Heart left ventricle (tissue), 16 donors: ENCODE measurements at places on chromosomes 12 and 14. TPM values are rescaled to one million over a fixed set of nuclear protein-coding genes. Genes with fewer than 3 reads are reported as not detected.

- no peak for DNase-seq
Measured at GRCh38 chr12:68138480-68138879, 21.1 kb downstream of the IFNG start.

DNA sequence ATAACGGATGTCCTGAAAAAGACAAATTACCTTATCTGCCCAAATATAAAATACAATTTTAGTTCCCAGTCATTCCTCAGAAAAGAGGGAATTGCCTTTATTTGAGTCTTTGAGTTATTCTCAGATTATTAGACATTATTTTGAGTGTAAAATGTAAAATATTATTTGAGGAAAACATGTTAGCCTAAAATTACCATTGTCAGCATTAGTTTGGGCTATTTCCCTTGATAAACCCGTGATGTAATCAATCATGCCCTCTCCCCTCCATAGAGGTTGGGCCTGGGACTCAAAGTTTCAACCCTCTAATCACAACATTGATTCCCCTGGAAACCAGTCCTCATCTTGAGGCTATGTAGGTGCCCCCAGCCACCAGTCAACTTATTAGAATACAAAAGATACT lies 213.4 kb downstream of the NUBPL start:
- DNase-seq, result no peak

DNA sequence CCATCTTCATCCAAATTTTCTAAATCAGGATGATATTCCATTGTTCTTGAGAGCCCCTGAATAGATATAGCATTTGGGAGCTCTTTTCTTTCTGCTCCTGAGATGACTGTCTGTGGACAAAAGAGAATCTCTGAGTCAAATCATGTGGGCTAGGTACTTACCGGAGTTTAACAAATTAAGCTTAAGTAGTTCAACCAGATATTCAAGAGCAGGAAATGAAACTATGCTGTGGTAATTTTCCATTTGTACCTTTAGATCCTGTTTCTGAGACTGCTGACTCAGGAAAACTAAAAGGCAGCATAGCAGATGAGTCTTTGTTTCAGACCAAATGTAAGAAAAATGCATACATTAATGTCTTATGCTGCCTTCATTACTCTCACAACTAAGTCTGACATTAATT lies at the start of gene CLEC7A:
TSS of gene CLEC7A (minus strand) at position 158 of the 400 bp plus-strand sequence. CDS start at position 41, 117 bp downstream.
- DNase-seq, result no peak

GRCh38 chr12:124914392-124915238 lies at the start of gene UBC:
Gene UBC, minus strand, starts transcription at chr12:124914650. Its CDS starts 879 bp downstream, at chr12:124913771.
- peak; percentile 95 for DNase-seq

DNA sequence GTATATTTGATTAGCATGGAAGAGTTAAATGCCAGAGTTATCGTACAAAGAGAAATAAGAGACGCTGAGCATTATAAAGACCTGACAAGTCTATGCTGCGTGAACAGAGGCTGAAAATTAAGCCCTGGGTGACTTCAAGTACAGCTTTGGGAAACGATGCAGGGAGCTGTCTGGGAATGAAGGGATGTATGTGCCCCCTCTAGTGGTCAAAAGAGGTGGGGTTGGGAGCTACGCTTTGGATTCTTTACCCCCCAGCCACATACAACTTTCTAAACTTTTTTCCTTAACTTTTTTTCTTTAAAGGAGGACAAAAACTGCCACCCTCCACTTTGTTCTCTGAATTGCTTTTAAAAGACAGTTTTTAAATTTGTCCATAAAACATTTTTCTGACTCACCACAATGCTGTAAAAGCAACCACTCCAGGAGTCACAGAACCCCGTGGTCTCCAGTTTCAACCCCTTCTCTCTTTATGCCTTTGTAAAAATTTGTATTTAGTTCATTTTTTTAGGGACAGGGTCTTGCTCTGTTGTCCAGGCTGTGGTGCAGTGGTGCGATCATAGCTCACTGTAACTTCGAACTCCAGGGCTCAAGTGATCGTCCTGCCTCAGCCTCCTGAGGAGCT lies 59.4 kb downstream of the ZNF664 start:
- peak; percentile 38 for DNase-seq

GRCh38 chr14:65351493-65352194 lies 60.9 kb upstream of the FUT8 start:
- no peak for DNase-seq

DNA sequence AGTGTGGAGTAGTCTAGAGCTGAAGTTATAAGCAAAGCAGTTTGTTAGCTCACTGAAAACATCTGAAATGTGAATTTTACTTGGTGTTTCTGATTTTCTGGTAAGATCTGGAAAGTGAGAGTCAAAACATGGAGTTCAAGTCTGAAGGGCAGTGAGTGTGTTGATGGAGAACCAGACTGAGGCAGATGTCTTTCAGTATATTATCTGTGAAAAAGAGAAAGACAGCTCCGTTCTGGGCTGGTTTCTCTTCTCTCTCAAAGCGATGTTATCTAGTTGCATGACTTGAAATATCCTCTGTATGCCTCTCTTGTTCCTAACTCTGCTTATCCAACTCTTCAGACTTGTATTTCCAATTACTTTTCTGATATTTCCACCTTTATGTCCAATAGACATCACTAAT lies 381.9 kb upstream of the RGS6 start:
- DNase-seq, result no peak

GRCh38 chr12:119877639-119877948 lies 474 bp upstream of the CIT start:
- no peak for DNase-seq

GRCh38 chr12:61023231-61023630 lies 1237.0 kb upstream of the USP15 start:
- no peak for DNase-seq

DNA sequence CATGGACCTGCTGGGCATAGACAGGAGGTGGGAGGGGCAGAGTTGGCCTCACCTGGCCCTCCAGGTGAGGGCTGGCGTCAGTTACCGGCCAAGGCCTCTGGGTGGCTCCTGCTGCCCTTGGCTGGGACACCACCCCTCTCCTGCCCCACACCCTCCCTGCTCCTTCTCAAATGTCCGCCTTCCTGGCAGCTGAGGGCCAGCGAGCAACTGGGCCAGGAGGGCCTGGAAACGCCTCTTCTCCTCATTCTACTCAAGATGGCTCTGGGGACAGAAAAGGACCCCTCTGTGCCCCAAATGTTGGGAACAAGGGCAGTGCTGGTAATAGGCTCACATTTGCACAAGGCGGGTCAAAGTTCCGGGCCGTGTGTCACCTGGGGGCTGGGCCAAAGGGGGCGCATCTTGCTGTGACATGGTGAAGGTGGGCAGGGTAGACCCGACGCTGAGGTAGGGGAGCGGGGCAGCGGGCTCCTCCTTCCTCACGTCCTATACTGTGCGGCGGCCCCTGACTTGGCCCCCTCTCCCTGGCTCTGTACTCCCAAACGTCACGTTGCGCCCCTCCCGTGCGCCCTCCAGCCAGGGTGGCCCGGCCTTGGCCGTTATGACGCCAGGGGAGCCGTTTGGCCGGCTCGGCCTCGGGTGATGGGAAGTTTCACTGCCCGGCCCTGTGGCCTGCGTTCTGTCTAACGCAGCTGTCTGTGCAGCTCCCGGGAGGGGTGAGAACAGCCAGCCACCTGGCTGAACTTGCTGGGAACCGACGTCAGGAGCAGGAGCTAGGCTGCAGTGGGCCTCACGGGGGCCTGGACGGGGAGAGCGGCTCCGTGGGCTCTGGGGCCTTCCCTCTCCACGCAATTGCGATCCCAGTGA lies 18.0 kb upstream of the DLK1 start:
- DNase-seq, result peak; percentile 82

- DNase-seq, result no peak
Measured at GRCh38 chr12:25054076-25054782, 105.3 kb upstream of the BCAT1 start.

DNA sequence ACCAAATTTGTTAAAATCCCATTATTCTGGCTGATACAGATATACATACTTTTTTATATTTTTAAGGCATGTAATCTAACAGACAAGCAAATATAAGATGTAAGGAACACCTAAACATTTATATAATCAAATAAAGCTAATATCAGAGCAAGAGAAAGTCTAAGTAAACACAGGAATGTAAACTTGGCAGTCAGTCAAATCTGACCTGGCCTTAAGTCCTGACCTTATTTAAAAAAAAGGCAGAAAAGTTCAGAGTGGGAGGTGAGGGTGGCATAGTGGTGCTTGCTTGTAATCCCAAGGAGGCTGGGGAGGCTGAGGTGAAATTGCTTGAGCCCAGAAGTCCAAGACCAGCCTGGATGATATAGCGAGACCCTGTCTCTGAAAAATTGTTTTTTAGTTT lies 152.6 kb downstream of the DERA start:
- no peak for DNase-seq

DNA sequence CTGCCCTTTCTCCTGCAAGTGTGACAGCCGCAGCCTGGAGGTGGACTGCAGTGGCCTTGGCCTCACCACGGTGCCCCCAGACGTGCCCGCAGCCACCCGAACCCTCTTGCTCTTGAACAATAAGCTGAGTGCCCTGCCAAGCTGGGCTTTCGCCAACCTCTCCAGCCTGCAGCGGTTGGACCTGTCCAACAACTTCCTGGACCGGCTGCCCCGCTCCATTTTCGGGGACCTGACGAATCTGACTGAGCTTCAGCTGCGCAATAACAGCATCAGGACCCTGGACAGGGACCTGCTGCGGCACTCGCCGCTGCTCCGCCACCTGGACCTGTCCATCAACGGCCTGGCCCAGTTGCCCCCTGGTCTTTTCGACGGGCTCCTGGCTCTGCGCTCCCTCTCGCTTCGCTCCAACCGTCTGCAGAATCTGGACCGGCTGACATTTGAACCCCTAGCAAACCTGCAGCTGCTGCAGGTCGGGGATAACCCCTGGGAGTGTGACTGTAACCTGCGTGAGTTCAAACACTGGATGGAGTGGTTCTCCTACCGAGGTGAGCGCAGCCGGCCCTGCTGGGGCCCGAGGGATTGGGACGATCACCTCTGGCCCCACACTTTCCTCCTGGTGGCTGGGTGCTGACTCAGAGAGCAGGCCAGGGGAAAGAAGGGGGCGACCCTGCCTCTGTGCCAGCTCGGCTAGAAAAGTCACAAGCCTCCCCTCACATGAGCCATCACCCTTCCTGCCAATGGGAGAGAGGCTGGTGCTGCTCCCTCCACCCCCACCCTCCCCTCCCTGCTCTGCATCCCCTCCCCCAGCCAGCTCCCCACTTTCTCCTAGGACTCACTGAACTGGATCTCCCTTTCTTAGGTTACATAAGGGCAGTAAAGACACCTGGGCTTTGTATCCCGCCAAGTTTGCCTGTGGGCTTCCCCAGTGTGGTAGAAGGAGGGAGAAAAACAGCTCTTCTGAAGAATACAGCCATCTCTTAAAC lies 10.9 kb downstream of the LRTM2 start:
- peak; percentile 74 for DNase-seq

- DNase-seq, result no peak
Measured at GRCh38 chr12:27382924-27383323, 50.3 kb downstream of the BMAL2 start.

DNA sequence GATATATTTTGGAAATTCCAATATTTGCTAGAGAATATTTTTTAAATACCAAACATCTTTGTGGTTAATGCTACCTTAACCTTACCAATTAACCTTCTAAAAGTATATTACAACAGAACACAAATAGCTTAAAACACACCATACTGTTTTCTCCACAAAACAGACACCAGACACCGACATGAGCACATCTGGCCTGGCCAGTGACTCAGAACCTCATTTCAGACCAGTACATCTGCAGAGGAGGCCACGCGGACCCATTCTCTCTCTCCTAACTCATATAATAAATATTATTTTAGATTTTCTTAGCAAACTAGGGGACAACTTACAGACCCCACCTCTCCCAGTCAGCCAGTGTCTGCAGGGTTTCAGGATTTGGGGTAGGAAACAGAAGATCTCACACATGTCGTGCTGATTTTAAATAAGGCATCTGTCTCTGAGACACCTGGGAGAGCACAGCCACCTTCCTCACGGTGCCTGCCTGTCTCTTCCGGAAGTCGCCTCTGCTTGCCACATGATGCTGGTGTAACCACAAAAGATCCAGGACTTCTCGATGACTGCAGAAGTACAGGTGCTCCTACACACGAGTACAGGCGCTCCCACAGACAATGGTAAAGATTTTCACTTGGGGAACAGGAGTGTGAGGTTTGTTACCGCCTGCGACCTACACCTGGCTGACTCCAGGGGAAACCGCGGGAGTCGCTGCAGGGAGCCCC lies 9.7 kb upstream of the ANKLE2 start:
- DNase-seq, result no peak

DNA sequence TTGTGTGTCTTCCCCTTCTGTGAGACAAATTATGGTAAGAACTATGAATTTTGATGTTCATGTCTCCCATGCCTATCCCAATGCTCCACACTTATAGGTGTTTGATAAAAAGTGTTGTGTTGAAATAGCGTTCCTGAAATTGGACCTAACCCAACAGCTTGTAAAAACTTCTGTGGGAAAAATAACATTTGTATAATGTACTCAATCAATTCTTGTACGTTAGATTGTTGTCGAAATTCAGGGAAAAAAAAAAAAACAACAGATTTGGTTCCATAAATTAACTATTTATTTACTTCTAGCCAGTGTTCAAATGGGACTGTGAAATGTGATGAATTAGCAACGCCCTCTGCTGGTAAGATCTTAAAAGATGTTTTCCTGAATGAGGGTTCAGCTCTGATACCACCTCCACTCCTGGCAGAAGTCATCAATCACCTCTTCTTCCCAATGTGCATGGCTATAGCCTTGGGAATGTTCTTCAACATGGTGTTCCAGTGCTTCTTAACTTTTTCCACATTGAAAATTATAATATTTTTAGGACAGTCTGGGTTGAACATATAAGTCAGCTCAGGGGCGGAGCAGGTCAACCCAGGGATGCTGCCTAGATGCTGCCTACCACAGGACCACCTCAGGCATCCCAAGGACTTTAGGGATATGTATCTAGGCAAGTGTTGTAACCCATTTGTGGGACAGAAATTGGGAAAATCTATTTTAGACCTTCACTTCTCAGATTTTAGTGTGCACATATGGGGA lies 170.6 kb downstream of the OTOGL start:
- DNase-seq, result peak; percentile 12

GRCh38 chr12:99388671-99389195 lies 258.8 kb upstream of the GARIN6 start:
- DNase-seq, result no peak

PCED1B gene
- polyA plus RNA-seq, result 0.55 TPM

PRIM1 gene
- 4.1 TPM for polyA plus RNA-seq

NEMF gene
- 30.5 TPM for polyA plus RNA-seq

DTD2 gene
- 9.7 TPM for polyA plus RNA-seq

MYO1H gene
- polyA plus RNA-seq, result 0.28 TPM

PRICKLE1 gene
- 6.8 TPM for polyA plus RNA-seq

OR6C4 gene
- not detected for polyA plus RNA-seq

IQSEC3 gene
- polyA plus RNA-seq, result 2.0 TPM
